Cerebellar nuclear complex (tissue), 1 donor: ENCODE measurements at places on chromosomes 12 and 14.

DNA sequence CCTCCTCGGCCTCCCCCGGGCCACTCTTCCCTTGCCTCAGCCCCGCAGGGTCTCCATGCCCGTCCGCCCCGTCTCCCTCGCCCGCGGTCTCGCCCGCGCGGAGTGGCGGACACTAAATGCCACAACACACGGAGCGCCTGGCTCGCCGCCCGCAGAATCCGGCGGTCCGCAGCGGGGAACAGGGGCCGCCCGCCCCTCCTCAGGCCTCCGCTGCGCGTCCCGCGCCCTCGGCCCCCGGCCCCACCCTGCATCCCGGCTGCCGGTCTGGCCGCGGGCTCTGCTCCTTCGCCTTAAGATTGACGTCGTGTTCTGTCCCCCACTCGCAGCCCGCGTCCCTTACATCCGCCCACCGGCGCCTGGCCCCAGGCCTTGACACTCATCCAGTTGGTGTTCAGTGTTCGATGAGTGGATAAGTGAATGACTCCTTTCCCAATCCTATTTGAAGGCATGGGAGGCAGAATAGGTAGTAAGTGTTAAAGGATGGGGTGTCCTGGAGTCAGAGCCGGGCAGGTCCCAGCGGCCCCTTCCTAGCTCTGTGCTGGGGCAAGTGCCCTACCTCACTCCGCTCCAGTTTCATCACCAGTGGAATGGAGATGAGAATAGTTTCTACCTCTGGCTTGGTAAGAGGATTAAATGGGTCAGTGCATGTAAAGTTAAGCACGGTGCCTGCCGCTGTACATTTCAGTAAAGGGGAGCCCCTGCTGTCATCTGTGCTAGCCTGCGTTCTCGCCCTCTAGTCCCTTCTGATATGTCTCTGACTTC, 622 bp downstream of the TECPR2 start:
- DNase-seq: peak; percentile 6

- DNase-seq: no peak
Observed at GRCh38 chr14:59483363-59483762, 845 bp downstream of the L3HYPDH start.

DNA sequence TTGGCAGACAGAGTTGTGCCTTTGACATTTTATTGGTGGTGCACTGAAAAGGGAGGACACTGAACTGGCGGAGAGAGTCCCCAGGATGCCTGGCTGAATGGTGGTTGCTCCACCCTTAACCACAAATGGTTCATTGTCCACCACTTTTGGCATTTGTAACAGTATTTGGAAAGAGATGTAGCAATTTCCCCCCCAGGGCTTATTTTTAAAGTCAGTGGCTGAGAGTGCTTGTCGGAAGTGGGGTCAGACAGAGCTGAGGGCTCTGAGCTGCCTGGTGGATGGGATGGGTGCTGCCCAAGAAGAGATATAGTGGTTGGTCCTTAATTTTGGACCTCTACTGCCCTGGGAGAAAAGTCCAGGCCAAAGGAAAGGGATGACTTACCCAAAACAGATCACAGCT, 31.5 kb upstream of the FGF6 start:
- DNase-seq: no peak

GRCh38 chr12:123346946-123347345, 17.7 kb downstream of the SBNO1 start:
- DNase-seq: no peak

DNA sequence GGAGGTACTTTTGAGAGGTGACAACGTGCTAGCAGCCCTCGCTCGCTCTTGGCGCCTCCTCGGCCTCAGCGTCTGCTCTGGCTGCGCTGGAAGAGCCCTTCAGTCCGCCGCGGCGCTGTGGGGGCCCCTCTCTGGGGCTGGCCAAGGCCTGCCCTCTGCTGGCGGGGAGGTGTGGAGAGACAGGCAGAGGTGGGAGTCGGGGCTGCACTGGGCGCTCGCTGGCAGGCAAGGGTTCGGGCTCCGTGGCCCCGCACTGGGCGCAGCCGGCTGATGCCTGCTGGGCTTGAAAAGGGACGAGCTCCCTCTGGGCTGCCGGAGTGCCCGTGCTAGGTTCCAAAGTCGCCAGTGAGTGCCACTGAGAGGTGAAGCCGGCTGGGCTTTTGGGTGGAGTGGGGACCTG, 580.0 kb downstream of the DIO2 start:
- no peak for DNase-seq

GRCh38 chr12:103855036-103855712, 14.1 kb upstream of the NT5DC3 start:
- no peak for DNase-seq
